ENCODE measurements at places on chromosomes 7 and 10.
A peak's percentile ranks its signal among the peaks of the same experiment; 100 is the strongest.

DNA sequence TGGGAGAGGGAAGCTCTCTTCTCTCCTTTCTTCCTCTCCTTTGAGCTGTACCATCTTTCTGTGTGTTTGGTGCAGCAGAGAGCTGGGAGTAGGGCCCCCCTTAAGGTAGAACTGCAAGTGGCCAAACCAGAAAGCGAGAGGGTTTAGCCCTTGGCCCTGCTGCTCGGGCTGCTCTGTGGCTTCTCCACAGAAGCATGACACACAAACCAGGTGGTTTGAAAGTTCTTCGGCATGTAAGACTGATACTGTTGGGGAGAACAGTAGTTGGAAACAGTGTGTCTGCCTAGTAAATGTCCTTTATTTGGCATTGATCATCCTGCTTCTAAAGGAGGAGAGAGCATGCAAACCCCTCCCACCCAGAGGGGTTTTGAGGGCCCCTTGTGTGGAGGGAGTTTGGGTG lies 277.8 kb downstream of the CELF2 start:
- DNase-seq, result no peak

GRCh38 chr7:70975754-70976153 lies 156.2 kb upstream of the GALNT17 start:
- no peak for DNase-seq

- no peak for DNase-seq
These were observed 20.1 kb downstream of the PPP1R17 start for GRCh38 chr7:31707089-31707488.

DNA sequence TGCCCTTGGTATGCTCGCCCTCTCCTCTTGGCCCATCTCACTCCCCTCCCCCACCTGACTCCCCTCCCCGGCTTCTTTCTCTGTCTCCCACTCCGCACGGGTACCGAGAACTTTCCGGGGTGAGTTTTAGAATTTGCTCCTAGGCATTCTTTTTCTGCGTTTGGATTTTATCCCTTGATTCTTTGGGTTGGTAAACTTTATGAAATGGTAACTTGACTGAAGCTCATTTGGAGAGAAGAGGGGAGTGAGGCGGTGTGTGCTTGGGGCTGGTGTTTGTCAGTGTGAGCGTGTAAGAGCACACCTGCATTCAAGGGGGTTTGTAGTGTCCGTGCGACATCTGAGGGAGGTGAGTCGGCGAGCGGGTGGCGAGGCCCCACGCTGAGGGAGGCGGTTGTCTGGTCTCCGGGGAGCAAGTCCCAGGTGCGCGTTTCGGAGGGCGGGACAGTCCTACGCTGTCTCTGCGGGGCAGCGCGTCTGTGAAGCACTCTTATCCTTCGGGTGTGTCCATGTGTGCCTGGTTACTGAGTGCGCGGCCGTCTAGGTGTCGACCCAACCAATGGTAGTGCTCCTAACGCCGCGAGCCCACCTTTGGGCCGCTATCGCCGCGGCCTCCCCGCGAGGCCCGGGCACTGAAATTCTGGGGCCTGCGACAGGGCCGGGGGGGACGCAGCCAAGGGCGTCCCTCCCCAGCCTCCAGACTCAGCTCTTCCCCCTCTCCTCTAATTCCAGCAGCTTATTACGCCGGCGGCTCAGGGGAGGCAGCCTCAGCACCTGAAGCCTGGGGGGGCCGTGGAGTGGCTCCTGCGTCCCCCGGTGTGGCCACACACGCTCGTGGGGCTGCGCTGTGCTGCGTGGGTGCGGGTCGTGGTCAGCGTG lies 2.6 kb upstream of the ZNF503 start:
- no peak for DNase-seq

DNA sequence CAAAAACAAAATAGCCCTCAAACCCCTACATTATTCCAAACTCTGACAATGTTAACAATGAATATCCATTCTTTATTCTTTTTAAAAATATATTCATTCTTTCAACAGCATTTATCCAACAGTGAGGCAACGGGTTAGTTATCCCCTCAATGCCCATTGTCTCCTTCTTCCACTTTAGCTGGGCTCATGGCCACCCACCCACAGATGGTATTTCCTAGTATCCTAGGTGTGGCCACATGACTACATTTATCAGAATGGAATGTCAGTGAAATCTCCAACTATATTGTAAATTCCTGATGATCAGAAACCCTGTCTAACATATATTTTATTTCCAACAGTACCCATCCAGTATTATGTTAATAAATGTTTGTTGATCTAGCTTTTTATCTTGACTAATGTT lies 13.6 kb downstream of the HOXA1 start:
- no peak for DNase-seq

GRCh38 chr10:119103903-119104653 lies at the start of gene DENND10:
TSS of gene DENND10 (plus strand) at chr10:119104113. CDS start at chr10:119104143, 30 bp downstream.
- DNase-seq, result peak; percentile 27

GRCh38 chr10:37667736-37668135 lies 189.7 kb downstream of the ZNF248 start:
- DNase-seq, result no peak

DNA sequence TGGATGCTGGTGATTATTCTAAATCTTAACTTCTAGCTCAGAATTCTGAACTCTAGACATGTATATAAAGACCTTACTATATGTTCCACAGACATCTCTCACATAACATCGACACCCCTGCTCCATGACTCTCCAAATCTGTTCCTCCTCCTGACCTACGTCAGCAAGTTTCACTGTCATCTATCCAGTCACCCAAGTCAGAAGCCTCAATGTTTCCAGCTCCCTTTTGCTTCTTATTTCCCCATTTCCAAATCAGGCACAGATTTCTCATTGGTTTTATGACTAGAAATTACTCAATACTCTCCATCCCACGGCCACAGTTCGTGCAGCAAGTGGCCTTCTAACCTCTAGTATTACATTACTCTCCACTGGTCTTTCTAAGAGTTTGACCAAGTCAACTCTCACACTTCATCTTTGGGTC lies 28.5 kb downstream of the EPC1 start:
- DNase-seq, result no peak

DNA sequence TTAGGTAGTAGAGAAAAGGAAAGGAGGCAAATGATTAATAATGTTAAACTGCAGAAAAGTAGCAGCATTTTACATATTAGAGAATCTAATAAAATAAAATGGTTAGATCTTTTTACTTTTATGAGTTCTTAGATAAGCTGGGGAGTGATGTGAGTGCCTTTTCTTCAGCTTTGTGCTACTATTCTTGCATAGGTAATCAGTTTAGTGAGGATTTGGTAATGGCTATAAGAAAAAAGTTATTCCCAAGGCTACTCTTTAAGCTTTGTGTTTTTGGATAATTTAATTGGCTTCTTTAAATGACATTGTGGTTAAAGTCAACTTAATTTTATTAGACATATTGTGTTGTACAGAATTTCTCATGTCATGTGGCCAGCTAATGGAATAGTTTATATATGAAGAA lies 3.7 kb downstream of the KCND2 start:
- no peak for DNase-seq

DNA sequence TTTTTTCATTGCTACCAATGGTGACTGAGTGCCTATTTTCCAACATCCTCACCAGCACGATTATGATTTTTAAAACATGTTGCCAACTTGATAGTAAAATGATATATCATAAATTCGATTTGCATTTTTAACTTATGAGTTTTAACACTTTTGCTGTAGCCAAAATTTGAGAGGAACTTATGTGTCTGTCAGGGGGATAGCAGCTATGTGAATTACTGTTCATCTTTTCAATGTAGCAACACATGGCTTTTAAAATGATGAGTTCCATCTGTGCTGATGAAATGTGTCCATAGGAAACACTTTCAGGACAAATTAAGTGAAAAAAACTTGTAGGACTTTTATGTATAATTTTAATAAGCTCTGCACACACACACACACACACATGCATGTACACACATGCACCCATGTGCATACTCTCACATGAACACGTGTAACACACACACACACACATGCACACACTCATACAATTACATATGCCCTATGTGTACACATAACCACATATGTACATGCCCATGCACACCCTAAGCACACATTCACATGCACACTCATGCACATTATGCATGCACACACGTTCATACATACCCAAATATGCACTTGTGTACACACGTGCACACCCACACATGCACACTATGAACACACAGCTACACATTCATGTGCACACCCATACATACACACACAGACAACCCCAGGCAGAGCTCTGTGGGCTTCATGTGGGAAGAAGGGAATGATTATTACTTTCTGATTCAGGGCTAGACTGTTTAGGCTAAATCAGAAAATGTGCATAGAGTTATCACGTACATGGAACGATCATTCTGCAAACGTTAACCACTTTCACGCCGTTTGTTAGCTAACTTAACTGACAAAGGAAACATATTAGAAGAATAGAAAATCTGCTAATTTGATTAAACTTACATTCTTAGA lies 68.9 kb downstream of the C10orf143 start:
- no peak for DNase-seq

DNA sequence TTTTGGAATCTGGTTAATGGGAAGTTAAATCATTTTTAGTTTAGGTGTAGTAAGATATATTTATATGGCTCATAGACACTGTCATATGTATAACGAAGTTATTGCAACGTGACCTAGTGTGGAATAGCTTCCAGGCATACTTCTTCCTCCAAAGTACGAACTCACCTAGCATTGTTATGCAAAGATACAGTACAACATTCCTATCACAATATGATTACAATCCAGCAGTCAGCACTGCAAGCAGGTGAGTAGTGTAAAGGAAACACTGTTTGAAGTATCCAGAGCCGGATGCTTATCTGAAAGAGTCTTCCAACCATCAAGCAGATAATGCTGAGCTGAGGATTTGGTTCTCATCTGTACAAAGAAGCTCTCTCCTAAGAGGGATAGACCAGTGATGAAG lies 754.4 kb upstream of the IGFBP3 start:
- DNase-seq, result no peak

DNA sequence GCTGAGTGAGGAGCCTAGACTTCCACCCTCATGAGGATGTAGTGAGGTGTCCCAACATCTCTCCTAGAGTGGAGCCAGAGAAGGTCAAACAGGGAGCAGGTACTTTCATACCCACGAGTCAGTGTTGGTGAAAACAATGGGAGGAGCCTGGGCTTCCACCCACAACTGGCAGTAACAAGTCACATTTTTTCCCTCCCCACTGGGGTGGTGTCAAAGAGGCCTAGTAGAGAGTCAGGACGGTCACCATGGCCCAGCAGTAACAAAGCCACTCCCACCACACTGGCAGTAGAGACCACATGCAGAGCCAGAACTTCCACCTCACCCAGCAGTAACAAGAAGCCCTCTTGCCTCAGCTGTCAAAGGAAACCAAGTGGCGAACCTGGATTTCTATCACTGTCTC lies 280.2 kb upstream of the IMMP2L start:
- no peak for DNase-seq

DNA sequence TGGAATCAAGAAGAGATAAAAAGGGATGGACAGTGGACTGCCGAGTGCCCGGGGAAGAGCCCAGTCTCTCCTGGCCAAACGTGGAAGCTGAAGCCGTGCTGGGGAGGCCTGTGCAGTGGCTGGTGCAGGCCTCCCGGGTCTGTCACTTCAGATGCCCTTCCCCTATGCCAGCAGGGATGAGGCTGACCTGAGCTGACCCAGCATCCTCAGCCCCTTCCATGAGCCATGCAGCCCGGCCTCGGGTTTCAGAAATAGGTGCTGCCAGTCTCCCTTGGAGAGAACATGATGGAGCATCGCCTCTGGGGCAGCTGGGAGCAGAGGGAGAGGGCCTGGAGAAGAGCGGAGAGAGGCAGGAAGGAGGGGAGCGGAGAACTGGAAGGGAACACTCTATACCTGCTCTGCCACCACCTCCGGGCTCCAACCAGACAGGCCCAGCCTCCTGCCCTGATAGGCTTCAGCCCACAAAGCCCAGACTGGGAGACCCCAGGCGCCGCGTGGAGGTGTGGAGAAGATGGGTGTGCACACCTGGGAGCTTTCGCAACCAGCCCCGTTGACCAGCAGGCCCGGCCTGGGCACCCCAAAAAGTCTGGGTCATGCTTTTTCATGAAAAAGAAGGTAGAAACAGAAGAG lies 68.6 kb upstream of the PPP2R2D start:
- no peak for DNase-seq

- no peak for DNase-seq
These were observed 29.9 kb downstream of the CDK14 start for GRCh38 chr7:90626013-90626412.

- DNase-seq, result no peak
These were observed 184.7 kb downstream of the EBF3 start for GRCh38 chr10:129779126-129780111.

- no peak for DNase-seq
These were observed 126.7 kb downstream of the WDR11 start for GRCh38 chr10:120977897-120978296.

DNA sequence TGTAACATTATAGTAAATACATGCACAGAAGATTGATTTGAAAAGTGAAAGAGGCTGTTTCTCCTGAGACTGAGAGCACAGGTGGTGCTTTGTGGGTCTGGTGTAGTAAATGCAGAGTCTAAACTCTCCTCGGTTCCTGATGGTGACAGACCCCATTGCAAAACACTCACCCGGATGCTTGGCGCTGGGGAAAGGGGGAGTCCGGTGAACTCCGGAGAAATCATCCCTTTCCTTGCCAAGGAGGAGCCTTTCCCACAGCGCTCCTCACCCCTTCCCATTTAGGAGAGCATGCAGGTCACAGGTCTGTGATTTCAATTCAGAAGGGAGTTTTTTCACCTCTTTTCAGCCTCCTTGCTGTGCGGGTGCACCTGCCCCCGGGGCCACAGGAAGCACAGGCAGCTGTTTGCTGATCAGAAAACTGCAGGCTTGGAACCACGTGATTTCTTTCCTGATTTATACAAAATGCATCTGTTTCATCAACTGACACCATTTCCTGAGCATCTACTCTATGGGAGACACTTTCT lies 75.6 kb upstream of the LYZL2 start:
- DNase-seq, result no peak

GRCh38 chr10:22244001-22244400 lies 26.2 kb upstream of the EBLN1 start:
- no peak for DNase-seq

DNA sequence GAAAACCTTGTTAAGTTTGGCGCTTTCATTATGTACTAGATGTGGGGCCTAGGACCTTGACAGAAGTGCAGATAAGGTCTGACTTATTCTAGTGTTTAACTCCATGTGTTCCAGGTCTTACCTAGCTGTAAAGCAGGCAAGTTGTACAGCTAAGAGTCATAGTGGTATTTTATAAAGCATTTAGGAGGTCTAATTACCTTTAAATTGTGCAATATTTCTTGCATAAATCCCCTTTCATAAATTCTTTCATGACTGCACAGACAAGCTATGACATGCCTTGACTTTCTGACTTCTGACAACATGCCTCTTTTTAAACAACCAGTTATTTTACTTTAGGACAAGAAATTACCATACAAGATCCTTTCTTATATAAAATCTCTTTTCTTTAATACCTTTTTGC lies 151.6 kb upstream of the VSTM2A start:
- no peak for DNase-seq

GRCh38 chr10:127740596-127740995 lies 3.6 kb downstream of the FOXI2 start:
- no peak for DNase-seq

Measured in NCI-H1092 (cell line).